COLO829 (cell line): ENCODE measurements at places on chromosomes 7 and 10.
A peak's percentile ranks its signal among the peaks of the same experiment; 100 is the strongest.

GRCh38 chr10:110827875-110828274 lies 43.9 kb upstream of the PDCD4 start:
- no peak for DNase-seq

DNA sequence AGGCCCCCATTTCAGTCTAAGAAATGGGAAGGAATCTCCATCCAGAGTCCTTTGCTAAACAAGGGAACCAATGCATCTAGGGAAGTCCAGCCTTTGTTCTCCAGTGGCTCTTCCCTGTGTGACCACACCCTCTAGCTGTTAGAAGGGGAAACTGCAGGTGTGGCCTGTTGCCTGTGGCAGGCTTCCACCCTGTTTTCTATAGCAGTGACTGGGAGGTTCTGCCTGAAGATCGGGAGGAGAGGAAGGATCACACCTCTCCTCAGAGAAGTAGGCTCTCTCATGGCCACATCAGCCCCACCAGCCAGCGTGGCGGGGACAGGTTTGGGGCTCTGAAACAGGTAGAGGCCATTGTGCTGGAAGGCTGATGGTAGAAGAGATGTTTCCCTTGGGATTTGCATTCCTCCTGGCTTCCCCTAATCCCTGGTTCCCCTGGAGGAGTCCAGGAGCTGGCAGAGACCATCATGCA lies 47.7 kb upstream of the TRIM8 start:
- peak; percentile 56 for DNase-seq

- DNase-seq, result no peak
Measured at GRCh38 chr7:129024125-129024524, 30.8 kb downstream of the TNPO3 start.

DNA sequence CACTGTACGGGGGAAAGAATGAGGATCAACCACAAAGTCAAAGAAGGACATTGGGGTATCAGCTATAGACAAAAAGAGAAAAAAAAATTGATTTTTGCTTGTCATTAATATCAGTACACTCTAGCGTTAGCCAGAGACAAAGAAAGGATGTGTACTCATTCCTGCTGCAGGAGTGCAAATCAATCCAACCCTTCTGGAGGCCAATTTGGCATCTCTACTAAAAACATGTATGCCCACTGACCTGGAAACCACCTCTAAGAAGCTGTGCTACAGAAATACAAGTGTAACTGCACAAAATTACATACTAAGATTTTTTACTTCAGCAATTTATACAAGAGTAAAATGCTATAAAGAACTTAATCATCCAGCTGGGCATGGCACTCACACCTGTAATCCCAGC lies 13.6 kb downstream of the NSMCE4A start:
- no peak for DNase-seq

- no peak for DNase-seq
Measured at GRCh38 chr7:128874140-128875031, 11.7 kb downstream of the ATP6V1F start.

DNA sequence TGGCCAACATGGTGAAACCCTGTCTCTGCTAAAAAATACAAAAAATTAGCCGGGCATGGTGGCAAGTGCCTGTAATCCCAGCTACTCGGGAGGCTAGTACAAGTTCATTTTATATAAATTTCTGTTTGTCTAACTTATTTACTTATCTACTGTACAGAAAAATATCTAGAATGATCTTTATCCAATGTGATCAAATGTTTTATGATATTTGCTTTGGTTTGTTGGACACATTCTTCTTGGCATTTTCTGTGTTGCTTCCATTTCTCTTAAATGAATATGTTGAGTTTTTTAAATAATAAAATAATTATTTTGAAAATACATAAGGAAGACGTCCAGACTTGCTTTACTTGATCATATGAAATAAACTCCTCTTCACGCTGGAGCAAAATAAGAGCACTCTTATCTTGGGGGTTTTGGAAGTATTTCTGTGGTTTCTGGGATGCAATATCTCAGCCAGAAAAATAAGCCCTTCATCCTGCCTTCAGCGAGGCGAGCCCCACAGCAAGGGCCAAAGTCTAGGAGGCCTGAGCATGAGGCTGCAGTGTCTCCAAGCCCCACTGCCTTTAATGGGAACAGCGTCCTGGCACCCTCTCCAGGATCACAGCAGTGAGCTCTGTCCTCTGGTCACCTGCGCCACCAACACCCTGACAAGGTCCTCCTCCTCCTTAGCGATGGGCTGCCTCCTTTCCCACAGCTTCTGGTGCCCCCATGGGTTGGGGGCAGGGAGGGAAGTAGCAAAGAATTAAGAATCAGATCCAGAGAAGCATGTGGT lies 480.2 kb downstream of the KCNMA1 start:
- no peak for DNase-seq

DNA sequence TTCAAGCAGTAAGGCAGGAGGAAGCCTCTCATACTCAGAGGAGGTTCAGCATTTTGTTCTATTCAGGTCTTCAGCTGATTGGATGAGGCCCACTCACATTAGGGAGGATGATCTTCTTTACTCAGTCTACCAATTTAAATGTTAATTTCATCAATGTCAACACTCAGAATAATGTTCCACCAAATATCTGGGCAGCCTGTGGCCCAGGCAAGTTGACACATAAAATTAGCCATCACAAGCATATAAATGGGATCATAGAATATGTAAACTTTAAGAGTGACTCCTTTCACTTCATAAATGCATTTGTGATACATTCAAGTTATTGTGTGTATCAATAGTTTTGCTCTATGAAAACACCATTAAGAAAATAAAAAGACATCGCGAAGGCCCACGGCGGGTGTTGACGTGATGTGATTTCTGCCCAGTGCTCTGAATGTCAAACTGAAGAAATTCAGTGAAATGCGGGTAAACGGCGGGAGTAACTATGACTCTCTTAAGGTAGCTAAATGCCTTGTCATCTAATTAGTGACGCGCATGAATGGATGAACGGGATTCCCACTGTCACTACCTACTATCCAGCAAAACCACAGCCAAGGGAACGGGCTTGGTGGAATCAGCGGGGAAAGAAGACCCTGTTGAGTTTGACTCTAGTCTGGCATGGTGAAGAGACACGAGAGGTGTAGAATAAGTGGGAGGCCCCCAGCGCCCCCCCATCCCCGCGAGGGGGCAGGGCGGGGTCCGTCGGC lies 536.1 kb upstream of the AUTS2 start:
- no peak for DNase-seq

- DNase-seq, result no peak
Measured at GRCh38 chr7:24948739-24949138, 31.2 kb downstream of the OSBPL3 start.
